Fibroblast of skin of right biceps (primary cell): ENCODE measurements at places on chromosomes 6 and 20.
A peak's percentile ranks its signal among the peaks of the same experiment; 100 is the strongest.

DNA sequence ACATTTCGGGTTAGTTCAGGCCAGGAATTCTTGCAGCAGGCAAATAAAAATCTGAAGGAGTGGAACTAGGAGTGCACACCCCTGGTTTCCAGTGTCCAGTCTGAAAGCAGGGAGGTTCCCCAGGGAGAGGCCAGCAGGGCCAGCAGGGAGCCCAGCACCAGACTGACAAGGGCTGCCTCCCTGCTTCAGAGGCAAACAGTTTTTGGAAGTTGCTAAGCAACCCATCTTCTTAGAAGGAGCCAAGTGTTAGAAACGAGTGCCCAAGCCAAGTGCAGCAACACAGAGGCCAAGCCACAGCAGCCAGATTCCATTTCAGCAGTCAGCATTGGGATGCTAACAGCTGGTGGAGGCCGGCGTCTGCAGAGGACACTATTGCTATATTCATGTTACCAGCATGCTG, 179.1 kb downstream of the SYNDIG1 start:
- DNase-seq, result peak; percentile 21

- DNase-seq, result no peak
Observed at GRCh38 chr6:139518556-139519091, 144.2 kb upstream of the CITED2 start.

DNA sequence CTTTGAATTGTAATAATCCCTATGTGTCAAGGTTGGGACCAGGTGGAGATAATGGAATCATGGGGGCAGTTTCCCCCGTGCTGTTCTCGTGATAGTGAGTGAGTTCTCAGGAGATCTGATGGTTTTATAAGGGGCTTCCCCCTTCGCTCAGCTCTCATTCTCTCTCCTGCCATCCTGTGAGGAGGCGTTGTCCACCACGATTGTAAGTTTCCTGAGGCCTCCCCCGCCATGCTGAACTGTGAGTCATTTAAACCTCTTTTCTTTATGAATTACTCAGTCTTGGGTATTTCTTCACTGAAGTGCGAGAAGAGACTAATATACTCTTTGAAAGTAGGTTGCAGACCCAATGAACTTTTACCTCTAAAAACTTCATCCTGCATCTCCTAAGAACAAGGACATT, 39.2 kb upstream of the KCNG1 start:
- peak; percentile 30 for DNase-seq

DNA sequence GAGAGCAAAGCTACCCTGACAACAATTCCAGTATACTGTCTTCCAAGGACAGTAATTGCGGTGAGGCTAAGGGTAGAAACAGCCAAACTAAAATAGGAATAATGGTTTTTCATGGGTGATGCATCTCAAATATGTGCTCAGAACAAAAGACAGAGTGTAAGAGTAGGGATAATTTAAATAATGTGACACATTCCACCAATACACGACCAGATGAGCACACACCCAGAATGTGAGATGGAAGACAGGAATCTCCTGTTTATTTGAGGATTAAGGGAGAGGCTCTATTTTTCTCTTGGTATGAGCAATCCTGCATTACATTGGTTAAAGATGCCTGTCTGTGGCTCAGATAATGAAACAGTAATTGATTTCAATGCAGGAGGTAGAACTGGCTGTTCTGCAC, 292.9 kb upstream of the ZFP64 start:
- peak; percentile 96 for DNase-seq

DNA sequence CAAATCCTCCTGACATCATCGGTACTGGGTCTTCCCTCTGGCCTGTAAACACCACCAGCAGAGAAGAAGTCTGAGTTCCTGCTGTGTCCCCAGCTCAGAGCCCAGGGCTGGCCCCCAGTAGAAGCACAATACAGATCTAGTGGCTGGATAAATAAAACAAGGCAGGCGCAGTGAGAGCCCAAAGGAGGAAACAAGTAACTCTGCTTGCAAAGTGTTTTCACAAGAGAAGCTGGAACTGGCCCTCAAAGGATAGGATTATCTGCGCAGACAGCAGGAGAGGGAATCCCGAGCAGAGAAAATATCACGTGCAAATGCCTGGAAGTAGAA, 205.1 kb downstream of the ZDHHC14 start:
- no peak for DNase-seq

GRCh38 chr6:26604797-26605196, 8.0 kb downstream of the ABT1 start:
- no peak for DNase-seq

DNA sequence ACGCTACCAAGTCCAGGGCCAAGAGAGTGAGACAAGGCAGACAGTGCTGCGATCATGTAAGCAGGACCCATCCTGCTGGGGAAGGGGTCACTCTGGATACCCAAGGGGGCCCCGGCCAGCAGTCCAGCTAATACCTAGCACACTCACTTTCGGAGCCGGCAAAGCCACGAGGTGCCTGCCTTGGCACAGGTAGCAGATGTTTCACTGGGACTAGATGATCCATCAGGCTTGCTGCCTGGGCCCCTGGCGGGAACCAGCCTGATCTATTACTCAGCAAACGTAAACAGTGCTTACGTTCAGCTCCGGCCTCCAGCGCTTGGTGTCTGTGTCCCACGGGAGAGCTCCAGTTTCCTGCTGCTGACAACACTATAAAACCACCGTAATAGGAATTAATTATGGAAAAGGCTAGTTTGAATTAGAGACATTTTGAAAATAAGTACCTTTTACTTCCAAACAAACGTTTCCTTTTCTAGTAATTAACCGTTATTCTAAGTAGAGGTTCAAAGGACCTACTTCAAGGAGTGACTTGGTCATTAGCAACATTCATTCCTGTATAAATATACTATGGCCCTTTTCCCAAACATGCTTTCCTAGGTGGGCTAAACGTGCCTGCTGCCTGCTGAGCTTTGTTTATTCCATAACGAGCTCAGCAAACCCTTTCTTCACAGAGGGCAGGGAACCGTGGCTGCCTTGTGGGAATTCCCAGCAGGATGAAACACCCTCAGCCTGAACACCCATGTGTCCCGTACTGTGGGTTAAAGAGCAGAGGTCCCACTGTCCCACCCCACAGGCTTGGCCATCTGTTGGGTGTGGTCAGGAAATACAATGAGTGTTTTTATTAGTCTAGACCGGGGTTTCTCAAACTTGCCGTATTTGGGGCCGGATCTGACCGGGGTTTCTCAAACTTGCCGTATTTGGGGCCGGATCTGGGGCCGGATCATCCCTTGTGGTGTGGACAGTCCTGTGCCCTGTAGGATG, 18.4 kb downstream of the SLC22A23 start:
- DNase-seq, result peak; percentile 92

- no peak for DNase-seq
Observed at GRCh38 chr20:15565786-15566185, 1007.5 kb downstream of the KIF16B start.

DNA sequence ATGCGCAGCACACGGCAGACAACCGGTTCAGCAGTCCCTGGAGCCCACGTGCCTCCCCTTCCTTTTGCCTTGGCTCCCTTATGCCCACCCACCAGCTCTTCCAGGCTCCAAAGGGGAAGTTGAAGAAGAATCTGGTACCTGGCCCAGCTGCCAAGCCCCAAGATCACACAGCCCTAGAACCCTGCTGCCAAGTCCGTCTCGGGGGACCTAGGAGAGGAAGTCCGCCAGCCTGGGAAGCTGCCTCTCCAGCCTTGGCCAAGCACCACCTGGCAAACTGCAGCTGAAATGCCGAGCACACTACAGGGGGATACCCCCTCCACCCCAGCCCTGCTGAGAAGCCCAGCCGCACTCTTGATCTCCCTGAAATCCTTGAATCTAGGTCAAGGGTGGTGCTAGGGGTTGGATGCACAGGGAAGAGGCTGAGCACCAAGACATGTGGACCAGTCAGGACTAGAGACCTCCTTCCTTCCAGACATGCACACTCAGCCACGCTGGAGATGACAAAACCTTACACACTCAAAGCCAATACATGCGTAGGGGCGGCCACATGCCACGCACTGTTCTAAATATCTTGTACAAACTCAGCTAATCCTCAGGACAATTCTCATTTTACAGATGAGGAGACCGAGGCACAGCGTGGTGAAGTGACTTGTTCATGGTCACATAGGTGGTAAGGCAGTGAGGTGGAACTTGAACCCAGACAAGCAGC, 124.1 kb downstream of the PREX1 start:
- DNase-seq, result no peak

DNA sequence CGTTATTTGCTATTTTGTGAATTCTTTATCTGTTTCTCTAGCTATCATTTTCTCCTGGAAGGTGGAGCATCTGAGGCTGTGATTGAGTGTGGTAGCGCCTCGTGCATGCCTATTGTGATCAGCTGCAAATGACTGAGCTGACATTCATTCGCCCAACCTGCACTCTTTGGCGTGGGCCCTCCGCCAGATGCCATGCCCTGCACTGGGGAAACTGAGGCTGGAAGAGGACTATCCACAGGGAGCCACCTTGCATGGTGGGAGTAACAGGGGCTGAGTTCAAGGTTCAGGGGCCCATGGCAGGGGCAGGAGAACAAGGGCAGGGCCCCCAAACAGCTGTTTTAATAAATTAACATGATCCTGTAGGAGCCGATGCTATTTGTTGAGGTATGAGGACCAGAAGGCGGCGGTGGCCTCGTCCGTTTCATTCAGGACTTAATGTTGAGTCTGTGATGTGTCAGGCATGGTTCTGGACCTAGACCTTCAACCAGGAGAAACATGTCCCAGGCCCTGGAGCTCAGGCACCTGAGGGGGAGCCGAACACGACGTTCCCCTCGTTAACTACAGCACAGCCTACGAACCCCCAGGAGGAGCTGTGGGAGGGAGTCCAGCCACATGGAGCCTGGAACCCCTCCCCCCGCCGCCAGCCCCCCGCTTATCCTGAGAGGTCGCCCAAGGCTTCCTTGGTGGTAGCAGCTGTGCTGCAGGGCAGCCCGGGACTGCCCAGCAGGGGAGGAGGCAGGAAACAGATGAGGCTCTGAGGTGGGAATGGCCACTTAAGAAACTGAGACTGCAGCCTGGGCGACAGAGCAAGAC, 242.9 kb downstream of the CDH4 start:
- DNase-seq, result no peak

GRCh38 chr20:34874094-34874654, 1.5 kb upstream of the GGT7 start:
- peak; percentile 82 for DNase-seq

GRCh38 chr20:40688129-40689099, 622 bp downstream of the MAFB start:
- DNase-seq, result no peak

DNA sequence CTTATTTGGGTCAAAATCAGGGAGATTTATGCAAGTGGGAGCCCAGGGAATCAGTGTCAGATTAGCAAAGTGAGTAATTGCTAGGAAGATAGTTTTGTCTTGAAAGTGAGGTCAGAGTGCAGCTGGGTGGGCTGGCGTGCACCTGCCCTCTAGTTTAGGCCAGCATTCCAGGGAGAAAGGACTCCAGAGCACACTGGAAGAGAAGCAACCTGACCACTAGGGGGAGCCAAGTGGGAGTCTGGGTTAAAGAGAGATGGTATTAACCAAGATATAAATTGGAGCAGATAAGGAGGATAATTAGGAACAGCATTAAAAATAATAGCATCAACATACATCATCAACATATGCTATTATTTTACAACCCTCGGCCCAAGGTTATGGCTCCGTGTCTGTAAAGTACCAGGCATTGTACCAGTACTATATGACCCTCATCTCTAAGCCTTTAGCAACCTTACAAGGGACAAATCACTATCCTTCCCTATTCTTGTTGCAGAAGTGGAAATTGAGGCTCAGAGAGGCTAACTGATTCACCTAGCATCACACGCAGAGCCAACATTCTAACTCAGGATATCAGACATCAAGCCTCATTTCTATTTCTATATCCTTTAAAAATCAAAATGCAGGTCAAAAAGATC, 57.8 kb downstream of the SLC2A10 start:
- DNase-seq, result peak; percentile 36

DNA sequence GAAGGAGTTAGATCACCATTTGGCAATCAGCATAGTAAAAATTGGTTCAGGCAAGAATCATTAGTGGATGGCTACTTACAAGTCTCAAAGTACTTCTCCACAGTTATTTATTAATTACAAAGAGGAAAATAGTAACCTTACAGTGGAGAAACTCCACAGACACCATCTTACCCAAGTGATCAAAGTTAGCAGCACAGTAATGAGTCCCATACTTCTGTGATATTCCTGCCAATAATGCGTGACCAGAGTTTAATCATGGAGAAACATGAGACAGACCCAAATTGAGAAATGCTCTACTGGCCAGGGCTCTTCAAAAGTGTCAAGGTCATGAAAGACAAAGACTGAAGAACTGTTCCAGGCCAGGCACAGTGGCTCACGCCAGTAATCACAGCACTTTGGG, 9.5 kb downstream of the TBC1D7 start:
- no peak for DNase-seq

- peak; percentile 47 for DNase-seq
Observed at GRCh38 chr20:40993794-40994540, 34.7 kb upstream of the TOP1 start.

- no peak for DNase-seq
Observed at GRCh38 chr6:68575765-68576439, 59.2 kb upstream of the ADGRB3 start.

DNA sequence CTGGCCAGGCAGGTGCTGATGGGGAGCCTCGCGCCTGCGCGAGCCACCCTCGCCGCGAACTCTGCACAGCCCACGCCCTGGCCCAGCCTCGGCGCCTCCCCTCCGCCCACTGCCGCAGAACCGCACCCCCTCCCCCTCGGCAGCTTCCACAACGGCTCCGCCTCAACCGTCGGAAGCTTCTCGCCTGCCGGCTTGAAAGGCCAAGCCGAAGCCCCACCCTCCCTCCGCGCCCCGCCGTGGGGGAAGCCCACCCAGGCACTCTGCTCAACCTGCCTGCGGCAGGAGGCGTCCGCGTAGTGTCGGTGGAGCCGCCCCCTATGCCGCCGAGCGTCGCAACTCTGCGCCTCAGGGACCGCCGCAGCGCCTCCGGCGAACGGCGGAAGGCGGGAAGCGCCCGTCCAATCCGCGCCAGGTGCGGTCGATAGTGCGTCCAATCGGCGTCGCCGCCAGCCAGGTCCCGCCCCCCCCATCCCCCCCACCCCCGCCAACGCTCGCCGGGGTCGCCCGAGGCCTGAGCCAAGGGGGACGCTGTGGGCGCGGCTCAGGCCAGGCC, at the start of gene SYCP2:
Gene SYCP2, minus strand, starts transcription at position 342 of the 553 bp plus-strand sequence. CDS start 11,224 bp downstream, outside the sequence.
- peak; percentile 62 for DNase-seq

DNA sequence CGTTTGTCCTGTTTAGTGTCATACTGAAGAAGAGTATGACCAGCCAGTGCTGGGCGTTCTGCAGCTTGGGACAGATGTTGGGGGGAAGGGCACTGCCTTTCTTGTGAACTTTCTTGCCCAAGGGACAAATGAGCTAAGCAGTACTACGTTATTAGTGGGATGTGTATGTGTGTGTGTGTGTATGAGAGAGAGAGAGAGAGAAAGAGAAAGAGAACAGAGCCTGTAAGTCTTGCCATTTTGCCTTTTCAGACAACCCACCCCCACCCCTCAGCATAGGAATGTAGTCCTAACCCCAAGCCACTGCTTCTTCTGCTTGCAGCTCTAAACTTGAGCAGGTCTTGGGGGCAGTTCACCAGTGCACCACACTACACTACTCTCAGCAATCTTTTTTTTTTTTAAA, 45.5 kb downstream of the E2F3 start:
- DNase-seq, result no peak

DNA sequence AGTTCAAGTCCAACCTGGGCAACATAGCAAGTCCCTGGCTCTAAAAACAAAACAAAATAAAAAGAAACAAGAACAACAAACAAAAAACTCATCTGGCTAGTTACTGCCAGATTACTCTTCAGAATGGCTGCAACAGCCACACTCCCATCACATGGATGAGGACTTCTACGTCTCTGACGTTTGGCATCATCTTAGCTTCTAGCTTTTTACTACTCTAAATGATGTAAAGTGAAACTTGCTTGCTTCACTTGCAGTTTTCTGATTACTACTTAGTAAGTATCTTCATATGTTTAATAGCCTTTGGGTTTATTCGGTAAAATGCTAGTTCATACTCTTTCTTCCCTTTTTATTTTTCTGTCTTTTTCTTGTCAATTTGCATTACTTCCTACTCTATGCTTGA, 161.1 kb upstream of the CARMIL1 start:
- DNase-seq, result no peak
